ENCODE measurements at places on chromosomes 3 and 15.

GRCh38 chr3:171563298-171563697 is 103.1 kb upstream of the TNIK start:
- DNase-seq: no peak

- DNase-seq: no peak
These were observed 147.3 kb upstream of the UBE2E2 start for GRCh38 chr3:23055733-23056376.

DNA sequence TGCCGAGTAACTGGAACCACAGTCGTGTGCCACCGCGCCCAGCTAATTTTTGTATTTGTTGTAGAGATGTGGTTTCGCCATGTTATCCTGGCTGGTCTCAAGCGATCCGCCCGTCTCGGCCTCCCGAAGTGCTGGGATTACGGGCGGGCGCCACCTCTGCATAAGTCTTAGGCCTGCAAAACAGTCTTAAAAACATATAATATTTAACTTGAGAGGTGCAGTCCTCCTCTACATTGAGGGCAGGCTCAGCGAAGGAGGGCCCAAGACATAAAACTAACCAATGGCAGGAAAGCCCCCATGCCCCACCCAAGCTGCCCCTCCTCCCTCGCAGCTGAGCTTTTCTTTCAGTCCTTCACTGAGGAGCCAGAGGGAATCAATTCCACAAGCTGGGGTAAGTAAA is at the start of gene SLC28A2:
TSS of gene SLC28A2 (plus strand) at position 347 of the 400 bp plus-strand sequence. CDS start 982 bp downstream, outside the sequence.
- no peak for DNase-seq

DNA sequence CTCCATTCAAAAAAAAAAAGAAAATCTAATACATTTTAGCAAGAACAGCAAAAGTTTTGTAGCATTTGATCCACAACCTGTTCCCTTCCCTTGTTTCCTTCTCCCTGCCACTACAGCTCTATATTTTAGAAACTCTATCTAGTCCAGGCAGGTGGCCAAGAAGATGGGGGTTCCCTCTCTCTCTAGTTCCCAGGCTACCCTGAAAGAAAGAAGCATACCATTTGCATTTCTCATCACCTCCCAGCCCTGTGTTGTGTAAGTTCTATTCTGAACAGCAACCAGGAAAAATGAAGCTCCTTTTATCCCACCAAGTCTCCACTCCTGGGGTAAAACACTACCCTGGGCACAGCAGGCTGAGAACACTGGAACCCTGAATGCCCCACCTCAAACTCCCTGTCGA is 100.0 kb downstream of the PCCB start:
- DNase-seq: no peak

DNA sequence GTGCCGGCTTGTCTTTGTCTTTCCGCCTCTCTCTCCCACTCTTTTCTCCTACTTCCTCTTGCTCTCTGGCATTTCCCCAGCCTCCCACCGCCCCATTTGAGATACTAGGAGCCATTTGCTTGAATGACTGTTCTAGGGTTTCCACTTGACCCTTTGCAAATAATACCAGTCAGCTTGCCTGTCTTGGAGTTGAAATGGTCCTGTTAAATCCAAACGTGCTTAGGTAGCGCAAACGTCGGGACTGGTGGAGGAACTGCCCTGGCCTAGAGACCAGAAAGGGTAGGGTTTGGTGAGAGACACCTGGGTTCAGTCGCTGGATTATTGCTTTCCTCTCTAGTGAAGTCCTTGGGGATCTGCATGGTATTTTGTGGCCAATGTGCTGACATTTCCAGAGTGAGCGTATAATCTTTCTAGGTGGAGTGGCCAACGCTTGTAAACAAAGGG is 10.6 kb downstream of the ZIC1 start:
- no peak for DNase-seq

DNA sequence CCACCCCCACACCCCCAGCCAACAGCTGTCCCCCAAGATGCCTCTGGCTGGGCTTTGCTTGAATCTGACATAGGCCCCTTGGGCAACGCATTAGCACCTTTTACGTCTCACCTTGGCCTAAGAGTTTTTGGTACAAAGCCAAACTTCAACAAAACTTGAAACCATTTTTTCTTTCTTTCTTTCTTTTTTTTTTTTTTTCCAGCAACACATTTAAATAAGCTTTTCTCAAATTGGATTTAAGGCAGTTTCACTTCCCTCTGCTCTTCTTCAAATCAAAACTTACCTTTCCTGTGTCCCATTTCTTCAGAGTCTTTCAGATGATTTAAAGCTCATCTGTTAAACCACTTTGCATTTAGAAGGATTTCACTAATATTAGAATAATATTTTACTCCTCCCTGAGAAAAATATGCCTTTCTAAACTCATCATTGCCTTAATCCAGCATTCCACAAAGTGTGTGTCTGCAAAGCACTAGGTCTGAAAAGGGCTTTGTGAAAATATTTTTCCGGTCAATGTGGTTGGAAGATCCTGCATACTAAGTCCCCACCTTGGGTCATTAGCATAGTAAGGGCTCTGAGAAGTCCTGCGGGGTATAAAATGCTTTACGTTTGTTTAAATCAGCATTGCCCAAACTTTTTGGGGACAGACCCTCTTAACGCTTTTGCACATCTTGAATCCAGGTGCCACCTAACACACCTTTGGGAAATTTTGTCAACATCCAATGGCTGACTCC is 217.0 kb downstream of the TLE3 start:
- DNase-seq: no peak

GRCh38 chr3:98531622-98532274 is at the start of gene GPR15:
Gene GPR15, plus strand, starts transcription at chr3:98531978. Its CDS starts 56 bp downstream, at chr3:98532034.
- DNase-seq: no peak

GRCh38 chr3:43074482-43074881 is 31.4 kb downstream of the POMGNT2 start:
- no peak for DNase-seq

DNA sequence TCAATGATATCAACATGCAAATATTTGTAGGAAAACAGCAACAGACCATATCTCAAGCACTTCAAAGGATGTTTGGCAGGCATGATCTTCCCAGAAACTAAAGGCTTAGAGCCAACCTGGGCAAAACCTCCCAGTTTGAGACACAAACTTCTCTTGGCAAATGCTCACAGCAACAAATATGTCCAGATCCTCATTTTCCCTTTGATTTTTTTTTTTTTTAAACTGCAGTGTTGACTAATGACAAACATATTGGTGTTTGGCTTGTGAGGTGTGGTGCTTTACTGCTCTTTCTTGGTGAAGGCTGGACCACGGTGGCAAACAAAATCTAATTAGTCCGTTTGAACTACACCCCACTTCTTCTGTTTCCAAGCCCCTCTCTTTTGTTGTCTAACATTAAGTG is 87.2 kb downstream of the EBLN2 start:
- DNase-seq: no peak

DNA sequence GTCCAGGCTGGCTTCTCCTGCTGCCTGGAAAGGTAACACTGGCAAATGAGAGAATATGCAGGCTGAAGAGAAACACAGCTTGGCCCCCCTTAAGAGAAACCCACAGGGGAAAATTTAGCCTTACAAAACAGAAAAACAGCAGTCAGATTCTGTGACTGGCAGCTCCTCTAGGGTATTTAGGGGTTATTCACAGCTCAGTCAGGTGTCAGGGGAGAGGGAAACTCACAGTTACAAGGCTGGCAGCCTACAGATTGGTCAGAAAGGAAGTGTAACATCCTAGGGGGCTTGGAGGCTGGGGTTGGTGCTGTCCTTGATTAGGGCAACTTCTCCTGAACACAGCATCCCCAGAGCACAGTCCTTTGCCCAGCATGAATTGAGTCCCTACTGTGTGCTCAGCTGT is 81.4 kb downstream of the SEMA5B start:
- DNase-seq: no peak

DNA sequence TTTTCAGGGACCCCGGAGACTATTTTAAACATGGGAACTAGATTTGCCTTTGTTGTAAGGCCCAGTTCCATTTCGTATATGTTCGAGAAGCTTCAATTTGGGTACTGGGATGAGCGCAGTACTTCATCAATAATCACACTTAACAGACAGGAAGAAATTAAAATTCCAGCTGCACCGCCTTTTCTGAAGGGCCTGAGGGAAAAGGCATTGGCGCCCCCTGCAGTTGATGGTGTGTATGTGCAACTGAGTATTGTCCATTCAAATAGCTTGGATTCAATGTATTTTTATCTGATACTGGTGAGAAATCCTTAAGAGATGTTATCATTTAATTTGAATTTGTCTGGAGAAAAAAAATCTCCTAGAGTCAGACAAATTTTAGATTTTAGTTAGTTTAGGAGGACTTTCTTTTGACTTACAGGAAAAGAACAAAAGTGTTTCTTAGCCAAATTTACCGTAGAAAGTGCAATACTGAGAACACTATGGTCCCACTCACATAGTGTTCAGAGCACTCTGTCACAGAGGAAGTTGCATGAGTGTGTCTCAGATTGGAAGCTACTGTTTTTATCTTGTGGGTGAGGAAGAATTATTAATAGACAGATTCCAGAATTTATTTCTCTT is 5.4 kb upstream of the ALDH1A2 start:
- peak; percentile 4 for DNase-seq

GRCh38 chr15:59424616-59425015 is 13.4 kb upstream of the FAM81A start:
- DNase-seq: no peak

DNA sequence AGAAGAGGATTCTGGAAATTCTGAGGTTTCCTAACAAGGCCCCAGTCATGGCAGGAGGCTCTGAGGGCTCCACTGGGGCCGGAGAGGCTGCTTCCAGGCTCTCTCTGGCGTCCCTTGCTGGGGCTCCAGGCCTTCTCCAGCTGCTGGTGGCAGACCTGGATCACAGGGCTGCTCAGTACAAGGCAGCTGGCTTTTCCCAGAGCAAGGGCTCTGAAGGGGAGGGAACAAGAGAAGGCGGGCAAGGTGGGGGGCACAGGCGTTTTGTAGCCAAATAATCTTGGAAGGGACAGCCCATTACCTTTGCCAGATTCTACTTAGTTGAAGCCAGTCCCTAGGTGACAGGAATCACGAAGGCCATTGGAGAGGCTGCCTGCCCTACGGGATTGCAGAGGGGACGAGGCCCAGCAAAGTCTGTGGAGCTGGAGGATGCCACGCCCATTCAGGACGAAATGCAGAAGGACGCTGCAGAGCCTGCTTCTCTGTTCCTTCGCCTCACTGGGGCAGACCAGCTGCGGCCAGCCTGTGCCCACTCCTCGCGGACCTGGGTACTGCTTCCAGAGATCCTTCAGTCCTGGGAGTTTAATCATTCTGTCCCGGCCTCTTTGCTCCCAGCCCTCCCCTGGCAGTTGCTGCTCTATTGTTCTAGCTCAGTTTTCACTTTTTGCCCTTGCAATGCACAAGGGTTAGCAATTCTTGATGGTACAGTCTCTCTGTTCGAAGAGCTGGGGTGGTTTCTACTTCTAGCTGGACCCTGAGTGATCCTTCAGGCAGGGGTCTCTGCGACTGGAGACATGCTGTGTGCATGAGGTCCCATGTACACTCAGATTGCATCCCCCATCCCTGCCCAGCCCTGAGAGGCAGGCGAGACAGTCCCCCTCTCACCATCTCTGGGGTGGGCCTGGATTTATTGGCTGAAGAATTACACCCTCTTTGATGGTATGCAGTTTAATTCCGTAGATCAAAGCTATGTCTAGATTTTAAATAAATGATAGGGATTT is 149.3 kb upstream of the MEF2A start:
- no peak for DNase-seq
